NCI-H774 (cell line): ENCODE measurements at places on chromosomes 7 and 10.
A peak's percentile ranks its signal among the peaks of the same experiment; 100 is the strongest.

DNA sequence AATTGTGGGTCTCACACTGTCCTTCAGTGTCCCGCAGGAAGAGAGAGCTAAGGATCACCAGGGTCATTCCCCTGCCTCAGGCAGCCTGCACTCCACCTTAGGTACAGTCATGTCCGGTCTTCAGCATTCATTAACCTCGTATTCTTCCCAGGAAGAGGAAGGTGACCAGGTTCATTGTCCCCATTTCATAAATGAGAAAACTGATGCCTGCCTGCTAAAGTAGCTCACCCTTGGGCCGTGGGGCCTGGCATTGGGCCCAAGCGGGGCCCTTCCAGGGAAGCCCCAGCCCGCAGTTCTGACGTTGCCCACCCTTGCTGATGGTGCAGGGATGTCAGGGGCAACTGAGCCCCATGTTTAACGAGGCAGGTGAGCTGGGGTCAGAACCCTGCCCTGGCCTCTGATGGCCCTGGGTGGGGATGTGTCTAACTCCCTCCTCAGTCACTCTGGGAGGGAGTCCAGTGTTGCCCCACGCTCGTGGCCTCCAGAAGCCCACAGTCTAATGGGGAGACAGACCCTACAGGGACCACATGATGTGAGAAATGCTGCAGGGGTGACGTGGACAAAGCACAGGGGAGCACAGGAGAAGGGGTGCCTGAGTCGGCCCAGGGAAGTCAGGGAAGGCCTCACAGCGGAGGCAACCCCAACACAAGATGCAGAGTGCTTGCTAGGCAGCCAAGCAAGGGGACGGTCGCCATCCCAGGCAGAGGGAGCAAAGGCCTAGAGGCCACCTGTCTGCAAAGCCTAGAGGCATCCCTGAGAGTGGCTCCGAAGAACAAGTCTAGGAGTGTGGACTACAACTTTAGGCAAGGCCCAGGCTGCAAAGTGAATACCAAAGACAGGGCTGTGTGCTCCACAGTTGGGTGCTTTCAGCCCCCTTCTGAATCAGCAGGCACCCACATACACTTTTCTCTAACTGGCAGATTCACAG is 25.1 kb downstream of the DDIT4 start:
- DNase-seq: no peak

GRCh38 chr10:49323896-49324270 is 24.9 kb downstream of the C10orf71 start:
- no peak for DNase-seq

- DNase-seq: no peak
Observed at GRCh38 chr10:12041766-12042408, 722 bp downstream of the UPF2 start.

DNA sequence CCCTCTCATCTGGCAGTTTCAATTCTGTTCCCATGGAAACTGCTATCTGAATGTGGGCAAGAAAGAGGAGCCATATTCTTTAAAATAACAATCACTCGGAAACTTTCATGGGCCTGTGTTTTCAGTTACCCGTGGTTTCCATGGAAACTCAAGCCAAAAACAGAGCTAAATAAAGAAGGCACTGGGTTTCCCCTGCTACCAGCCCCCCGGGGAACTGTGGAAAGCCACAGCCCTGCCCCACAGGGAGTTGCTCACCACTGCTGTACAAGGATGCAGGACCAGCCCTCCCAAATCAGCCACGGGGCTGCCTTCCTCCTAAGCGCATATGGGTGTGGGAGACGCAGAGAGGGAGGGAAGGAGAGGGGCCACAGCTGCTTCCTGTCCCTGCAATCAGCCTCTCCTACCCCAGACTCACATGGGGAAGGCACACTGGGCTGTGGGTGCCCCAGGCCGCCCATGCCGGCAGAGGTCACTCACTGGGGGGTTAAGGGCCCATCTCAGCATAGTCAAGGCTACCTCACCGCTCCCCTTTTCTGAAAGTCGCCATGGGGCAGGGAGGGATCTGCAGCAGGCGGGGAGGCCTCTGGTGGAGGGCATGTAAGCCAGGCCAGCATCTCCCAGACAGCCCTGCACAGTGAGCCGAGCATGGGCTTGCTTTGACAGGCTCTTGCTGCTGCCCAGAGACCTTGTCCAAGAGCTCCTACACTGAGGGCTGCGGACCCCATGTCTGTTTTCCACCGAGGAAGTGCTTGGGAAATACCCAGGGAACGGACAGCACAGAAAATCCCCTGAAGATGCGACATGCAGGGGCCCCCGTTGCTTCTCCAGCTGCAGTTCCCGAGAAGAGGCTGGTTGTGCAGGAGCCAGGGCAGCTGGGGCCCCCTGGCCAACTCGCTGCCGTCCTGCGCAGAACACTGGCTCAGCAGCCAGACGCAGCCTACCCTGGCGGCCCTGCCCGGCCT is 157.3 kb upstream of the PPP2R2D start:
- no peak for DNase-seq

- DNase-seq: no peak
Observed at GRCh38 chr10:108147346-108147745, 982.8 kb upstream of the SORCS1 start.

DNA sequence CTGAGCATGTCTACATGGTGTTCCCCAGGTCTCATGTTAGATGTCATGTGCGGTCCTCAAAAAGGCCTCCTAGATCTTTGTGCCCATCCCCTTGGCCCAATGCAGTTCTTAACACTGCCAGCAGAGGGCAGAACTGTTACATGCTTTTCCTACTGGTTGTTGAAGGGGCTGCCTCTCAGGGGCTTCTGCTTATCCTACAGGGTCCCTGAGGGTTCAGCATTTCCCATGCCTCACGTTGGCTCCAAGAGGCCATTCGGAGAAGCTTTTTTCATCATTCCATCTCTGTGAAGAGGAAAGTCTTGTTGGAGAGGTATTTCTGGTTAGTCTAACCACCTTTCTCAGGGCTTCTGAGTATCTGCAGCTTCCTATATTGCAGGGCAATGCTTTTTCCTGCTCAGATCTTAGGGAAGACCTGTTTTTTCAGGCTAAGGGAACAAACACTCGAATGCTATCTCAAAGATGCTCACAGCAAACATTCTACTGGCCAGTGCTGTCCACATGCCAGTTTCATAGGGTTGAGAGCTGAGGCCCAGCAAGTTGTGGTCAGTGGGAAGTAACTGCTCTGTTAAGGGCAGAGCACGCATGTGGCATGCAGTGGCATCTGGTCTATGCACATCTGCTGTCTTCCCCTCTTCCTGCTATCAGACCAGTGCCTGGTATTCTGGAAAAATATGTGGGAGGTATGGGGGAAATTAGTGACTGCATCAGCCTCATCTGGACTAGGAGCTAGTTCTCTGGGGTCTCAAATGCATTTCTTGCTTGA is 31.5 kb downstream of the MBL2 start:
- DNase-seq: no peak

GRCh38 chr10:121043124-121043849 is 192.1 kb downstream of the WDR11 start:
- DNase-seq: no peak

- no peak for DNase-seq
Observed at GRCh38 chr10:77381750-77382149, 255.9 kb downstream of the KCNMA1 start.

- peak; percentile 33 for DNase-seq
Observed at GRCh38 chr7:141074162-141074991, 513 bp downstream of the TMEM178B start.

GRCh38 chr10:28631896-28632583 is 45.3 kb upstream of the BAMBI start:
- DNase-seq: no peak

DNA sequence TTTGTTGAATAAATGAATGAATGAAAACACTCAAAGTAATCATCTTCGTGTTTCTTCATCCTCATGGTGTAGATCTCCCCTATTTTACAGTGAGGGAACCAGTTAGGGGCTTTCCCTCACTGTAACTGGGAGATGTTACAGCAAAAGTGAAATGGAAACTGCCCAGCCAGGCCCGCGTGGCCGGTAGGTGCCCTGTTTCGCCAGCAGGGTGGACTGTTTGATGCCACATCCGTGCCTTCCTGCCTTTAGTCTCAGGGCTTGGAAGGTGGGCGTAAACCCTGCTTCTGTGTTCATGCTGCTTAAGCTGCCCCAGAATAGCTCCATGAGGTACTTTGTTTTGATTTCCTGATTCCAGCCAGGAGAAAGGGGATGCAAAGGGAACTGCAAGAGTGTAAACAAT is 268.8 kb downstream of the PLXNA4 start:
- DNase-seq: no peak

DNA sequence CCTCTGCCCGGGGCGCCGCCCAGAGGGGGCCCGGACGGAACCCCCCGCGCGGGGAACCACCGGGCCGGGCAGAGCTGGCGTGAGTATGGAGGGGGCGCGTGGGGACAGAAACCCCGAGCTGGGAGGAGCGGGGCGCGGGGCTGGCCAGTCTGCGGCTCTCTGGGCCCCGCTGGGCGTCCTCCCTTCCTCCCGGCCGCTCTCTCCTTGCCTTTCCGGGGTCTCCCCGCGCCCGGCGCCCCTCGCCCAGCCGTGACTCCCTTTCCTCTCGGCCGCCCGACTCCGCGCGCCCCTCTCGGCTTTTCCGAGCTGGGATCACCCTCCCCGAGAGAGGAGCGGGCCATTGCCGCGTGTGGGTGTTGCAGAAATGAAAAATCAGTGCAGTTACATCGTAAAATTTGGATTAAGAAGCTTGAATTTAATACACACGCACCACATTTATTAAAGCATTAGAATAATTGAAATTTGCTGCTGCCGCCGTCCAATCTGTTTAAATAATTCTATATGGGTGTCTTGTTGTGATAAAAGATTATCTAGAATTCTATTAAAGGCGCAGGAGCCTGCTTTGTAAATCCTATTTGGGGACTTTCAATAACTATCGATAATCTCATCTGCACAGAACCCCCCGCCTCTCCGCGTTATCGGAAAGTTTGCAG is 9.1 kb downstream of the UNCX start:
- DNase-seq: no peak

- no peak for DNase-seq
Observed at GRCh38 chr10:130400890-130401289, 264.7 kb downstream of the GLRX3 start.

GRCh38 chr7:26337232-26337865 is 45.7 kb downstream of the SNX10 start:
- DNase-seq: no peak

DNA sequence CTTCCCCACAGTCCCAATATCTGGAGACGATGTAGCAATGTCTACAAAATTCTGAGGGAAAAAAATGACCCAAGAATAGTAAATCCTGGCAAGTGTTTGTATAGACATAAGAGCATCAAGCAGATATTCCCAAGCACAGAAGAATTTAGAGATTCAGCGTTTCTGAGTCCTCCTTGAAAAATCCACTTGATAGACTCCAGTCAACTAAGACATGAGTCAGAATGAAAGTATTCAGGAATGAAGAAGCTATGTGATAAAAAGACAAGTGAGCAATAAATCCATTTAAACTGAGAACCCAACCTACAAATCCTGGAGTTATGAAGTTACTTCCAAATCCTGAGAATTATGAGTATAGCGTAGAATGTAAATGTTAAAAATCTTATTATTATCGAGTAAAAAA is 86.1 kb upstream of the NPY start:
- DNase-seq: no peak

DNA sequence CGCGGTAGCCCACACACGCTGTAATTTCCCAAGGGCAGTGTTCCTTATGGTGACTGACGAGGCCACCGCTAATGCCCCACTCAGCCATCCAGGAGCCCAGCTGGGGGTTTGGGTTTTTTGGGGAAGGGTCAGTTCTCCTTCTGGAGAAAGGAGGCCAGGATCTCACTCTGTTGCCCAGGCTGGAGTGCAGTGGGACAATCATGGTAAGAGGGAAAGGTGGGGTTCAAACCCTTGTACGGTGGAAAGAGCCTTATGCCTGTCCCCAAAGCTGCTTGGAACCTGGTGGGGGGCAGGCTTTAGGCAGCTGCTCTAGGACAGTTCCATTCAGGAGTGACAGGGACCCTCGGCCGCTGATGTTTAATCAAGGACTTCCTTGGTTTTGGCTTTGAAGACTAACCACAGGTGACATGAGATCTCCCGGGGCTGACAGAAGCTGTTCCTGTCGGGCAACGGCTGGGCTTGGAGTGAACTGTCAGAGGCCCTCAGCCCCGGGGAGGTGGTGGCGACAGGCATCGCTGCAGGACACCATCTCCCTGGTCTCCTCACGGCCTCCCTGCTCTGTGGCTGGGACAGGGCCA is 84.5 kb downstream of the CARD11 start:
- no peak for DNase-seq

DNA sequence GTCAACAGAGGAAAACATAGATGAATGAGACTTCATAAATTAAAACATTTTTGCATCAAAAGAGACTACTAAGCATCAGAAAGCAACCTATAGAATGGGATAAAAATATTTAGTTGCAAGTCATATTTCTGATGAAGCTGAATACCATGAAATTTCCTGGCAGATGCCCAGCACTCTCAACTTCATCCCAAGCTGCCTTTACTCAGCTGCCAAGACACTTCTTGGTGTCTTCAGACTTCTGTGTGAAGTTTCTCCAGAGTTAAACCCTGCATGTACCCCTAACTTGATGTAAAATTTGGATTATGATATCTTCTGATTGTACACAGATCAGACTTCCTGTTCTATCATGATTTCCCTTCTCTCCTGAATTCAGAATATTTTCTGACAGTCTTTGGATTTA is 73.2 kb downstream of the AKR1C4 start:
- no peak for DNase-seq

GRCh38 chr10:128626397-128627000 is 500.3 kb upstream of the MKI67 start:
- DNase-seq: no peak

DNA sequence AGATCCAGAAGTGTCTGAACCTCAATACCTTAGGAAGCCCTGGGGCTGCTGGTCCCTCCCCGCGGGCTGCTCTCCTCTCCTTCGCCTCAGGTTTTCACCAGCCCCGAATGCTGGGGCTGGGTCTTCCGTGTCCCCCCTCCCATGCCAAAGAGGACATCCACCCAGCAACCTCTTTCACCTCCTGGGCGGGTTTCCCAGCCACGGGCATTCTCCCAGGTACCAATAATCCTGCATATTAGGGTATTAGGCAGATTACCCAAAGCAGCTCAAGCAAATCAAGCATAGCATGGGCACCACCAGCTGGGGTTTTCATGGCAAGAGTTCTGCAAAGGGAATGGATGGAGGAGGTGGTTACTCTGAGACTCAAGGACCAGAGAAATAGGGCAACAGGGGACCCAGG is 224.4 kb downstream of the KCNMA1 start:
- no peak for DNase-seq

- DNase-seq: no peak
Observed at GRCh38 chr10:126959431-126959830, 54.2 kb downstream of the DOCK1 start.

DNA sequence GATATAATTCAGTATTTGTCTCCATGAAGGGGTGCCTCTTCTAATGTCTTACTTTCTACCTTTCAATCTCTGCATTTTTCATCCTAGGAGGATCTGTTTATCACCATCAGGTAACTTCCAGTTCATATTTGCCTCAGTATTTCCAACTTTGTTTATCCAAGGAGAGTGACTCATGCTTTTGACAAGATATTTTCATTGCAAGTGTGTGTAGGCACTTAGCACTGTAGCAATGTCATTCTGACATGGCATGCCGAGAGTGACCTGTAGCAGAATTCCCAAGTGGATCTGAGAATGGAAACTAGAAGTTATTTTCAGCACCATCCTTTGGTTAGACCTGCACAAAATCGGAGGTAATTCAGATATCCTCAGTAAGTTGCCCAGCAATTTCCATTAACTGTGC is 129.9 kb downstream of the INHBA start:
- no peak for DNase-seq

GRCh38 chr7:46054272-46054671 is 133.2 kb upstream of the IGFBP3 start:
- DNase-seq: no peak
